Stimulated activated CD4-positive, alpha-beta T cell treated with anti-CD3 and anti-CD28 coated beads, Interleukin-15, amount 100 ng/mL, for 24 hours (primary cell): ENCODE measurements at places on chromosomes 4 and X.

DNA sequence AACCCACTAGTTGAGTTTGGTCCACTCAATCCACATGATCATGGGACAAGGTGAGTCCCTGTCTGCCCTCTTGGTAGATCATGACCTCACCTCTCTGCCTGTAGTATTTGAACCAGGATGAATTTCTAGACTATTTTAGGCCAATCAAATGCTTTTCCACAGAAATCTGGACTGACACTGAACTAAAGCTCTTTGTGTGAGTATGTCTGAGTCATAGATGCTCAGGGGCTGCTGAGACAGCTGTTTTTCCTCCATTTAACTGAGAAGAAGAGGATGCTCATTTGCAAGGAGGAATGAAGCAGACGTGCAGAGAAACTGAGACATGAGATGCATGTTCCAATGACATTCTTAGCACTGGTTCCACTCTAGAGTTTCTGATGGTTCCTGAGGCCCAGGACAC, 77.3 kb upstream of the TMEM47 start:
- DNase-seq: no peak

DNA sequence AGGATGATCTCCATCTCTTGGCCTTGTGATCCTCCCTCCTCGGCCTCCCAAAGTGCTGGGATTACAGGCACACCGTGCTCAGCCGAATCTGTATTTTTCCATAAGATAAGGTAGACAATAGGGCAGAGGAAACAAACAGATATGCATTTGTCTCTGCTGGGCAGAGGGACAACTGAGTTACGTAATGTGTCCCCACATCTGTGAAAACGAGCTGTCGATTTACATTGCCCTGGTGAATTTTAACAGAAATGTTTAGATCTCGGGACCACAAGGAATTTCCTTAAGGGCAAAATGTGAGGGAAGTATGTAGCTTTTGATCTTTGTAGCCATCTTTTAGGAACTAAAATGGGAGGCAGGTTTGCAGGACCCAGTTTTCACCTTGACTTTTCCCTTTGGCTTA, 189.7 kb downstream of the TRIML1 start:
- no peak for DNase-seq

DNA sequence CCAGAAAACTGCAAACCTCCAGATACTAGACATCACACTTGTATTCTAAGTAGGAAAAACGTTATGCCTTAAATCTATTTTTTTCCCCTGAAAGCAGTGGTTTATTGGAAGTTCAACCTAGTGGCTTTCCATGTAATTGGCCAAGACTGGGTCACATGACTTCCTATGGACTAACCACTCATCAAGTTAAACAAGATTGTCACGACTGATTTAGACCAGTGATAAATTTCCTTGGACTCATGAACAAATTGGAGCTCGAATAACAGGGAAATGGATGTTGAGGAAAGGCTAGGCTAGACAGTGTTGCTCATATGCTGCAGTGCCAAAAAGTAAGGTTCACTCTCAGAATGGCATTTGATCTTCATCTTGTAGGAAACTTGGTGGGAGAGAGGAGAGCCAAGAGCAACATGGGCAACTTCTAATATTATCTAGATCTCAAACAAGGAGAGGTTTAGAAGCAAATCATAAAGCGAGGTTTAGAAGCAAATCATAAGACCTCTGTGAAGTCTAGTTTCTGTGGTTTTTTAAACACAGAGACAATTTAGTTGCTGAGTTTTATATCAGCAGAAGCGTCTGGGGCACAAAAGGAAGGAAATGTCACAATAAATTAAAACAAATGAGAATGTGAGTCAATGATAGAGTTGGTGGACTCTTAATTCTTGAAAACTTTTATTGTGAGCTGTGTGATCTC, 165.6 kb upstream of the BOD1L1 start:
- DNase-seq: no peak

DNA sequence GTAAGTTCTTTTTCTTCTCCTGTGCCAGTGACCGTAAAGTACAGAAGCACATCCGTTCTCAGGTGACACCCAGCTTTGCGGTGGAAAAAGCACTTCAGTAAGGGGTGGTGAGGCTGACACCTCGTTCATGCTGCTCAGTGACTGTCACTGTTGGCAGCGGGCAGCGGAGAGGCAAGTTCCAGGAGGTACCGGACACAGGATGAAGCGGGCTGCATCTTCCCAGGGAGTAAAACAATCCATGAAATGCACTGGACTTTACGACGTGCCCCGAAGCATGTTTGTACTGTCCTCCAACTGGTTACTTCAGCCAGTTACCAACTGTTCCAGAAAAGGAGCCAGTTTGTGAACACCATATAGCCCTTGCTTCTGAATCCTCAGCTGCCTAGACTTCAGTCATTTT, 110.7 kb downstream of the ZNF827 start:
- DNase-seq: no peak
